Femur (tissue), 1 donor: ENCODE measurements at places on chromosomes 6 and 20.

DNA sequence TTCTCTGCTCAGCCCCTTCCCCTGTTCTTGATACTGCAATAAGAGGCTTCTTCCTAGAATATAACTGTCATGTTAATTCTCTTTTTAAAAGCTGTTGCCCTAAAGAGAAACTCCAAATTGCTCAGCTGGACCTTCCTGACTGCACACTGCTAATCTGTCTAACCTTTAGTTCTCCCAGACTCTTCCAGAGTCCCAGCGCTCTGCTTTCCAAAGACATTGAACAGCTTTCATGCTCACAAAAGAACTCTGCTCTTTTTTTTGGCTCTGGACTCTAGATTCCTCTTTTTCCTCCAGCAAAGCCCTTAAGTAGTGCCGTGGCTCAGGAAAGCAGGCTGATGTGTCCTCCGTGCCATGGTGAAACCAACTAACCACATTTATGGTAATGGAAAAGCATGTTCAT lies 356.6 kb upstream of the RSPO3 start:
- DNase-seq: no peak

GRCh38 chr6:39416026-39416425 lies 93.5 kb upstream of the KCNK16 start:
- no peak for DNase-seq

GRCh38 chr20:60034231-60035110 lies 76.2 kb downstream of the CDH26 start:
- DNase-seq: no peak

DNA sequence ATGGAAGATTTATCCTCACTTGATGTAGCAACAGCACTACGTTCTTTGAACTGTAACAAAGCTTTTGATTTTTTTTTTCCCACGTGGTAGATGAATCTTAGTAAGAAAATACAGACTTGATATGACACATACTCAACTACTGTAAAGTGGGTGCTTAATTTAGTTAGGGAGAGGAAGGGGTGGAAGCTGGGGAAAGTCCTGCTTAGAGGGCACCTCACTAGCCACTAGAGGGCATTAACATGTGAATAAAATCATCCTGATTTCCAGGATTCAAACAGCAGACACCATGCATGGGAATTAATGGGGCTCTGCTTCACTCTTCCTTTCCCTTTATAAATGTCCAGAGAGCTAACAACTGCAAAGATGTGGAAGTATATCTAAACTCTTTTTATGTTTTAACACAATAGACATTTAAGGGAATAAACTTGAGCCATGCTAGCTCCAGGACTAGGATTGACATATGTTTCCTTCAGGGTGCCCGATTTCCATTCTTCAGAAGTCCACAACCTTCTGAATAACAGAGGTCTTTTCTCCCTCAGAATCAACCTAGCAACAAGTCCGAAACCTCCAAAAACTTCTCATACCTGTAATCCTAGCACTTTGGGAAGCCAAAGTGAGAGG lies 250.1 kb downstream of the ATXN1 start:
- no peak for DNase-seq

- no peak for DNase-seq
These were observed 287.3 kb downstream of the ZNF217 start for GRCh38 chr20:53306192-53306805.

GRCh38 chr6:5030596-5031136 lies 26.8 kb upstream of the RPP40 start:
- peak; percentile 87 for DNase-seq

GRCh38 chr20:22807646-22808244 lies 223.4 kb upstream of the FOXA2 start:
- no peak for DNase-seq

DNA sequence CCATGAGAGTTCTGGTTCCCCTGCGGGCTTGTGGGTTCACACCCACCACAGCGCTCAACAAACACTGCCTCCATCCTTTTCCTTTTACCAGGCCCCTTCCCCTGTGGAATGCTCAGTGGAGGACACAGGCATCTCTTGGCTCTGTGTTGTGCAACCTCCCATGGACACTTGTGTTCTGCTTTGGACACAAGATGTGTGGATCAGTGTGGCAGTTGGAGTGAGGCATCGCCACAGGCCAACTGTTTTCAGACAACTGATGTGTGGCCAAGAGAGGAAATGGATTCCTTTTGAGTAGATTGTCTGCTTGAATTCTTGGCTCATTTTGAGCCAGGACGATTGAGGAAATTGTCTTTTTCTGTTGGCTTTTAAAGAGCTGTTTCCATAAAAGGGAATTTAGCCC lies 26.8 kb downstream of the CST8 start:
- DNase-seq: no peak

DNA sequence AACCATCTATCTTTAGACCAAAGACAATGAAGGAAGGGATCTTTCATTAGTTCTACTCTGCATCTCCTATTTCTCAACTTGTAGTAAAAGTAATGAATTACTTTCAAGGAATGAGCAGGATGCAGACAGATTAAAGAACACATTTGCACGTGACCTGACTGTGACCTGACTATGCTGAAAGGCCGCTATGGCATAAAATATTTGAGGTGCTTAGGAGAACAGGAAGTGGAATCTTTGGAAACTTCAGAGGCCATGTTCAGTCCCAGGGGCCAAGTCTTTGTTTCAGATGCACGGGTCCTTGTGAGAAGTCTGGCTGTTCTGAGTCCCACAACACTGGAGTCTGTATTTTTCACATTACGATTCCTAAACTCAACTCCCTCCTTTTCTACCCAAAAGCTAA lies 41.0 kb downstream of the NINL start:
- no peak for DNase-seq

DNA sequence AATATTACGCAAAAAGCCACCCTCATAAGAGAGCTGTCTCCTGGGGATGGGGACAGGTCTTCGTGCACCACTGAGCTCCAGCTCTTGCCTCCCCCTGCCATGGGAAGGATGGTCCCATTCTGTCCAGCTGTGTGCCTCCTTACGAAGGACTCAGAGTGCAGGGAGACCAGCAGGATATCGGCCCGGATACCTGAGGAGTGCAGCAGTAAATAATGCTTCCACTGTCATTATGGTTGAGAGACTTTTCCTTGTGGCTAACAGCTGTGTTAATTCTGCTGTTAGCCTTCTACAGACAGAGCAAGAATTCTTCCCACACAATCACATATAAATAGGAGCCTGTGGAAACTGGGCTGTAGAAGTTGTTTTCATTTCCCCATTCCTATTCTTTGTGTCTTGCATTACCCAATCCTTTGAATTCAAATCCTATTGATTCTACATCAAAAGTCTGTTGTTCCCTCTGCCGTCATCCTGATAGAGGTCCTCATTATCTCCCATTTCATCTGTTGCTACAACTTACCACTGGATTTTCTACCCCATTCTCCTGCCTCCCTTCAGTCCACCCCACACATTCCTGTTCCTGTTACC lies 364.6 kb upstream of the SOX4 start:
- DNase-seq: no peak

GRCh38 chr6:80340280-80340679 lies 233.8 kb downstream of the BCKDHB start:
- no peak for DNase-seq

DNA sequence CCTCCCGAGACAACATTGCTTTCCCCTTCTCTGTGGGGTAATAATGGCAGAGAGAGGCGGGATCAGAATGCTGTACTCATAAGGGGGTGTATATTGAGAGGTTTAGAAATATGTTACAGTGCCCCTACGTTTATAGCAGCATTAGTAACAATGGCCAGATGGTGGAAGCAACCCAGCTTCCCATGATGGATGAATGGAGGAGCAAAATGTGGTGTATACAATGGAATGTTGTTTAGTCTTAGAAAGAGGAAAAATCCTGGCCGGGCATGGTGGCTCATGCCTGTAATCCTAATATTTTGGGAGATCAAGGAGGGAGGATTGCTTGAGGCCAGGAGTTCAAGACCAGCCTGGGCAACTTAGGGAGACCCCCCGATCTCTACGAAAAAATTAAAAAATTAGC lies 12.9 kb downstream of the BANF2 start:
- DNase-seq: no peak

GRCh38 chr6:72661411-72661810 lies 39.5 kb downstream of the KCNQ5 start:
- no peak for DNase-seq

GRCh38 chr6:162478192-162478671 lies 249.3 kb downstream of the PRKN start:
- DNase-seq: no peak

DNA sequence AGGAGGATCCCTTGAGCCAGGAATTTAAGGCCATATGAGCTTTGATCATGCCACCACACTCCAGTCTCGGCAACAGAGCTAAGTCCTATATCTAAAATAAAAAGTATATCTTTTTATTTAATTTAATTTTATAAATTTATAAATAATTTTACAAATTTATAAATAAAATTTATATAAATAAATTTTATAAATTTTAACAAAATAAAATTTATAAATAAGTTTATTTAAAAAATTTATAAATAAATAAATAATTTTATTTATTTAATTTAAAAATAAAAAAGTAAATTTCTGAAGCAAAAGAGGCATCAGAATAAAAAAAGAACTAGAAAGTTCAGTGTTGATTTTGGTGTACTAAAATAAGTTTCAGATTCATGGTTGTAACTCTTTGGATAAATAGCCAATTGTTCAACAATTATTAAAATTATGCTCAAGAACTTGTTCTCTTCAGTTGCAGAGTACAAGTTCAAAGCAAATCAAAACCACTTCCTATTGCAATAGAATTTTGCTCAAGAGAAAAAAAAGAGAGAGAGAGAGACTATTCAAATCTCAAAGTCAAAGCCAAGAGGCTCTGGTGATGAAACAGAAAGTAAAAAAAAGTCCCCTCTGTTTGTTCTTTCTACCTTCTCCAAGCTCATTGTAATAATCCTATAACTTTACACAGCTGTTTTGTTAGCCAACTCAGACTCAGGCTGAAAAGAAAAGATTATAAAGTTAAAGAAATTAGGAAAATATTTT lies 547.5 kb upstream of the ADGRB3 start:
- DNase-seq: no peak

DNA sequence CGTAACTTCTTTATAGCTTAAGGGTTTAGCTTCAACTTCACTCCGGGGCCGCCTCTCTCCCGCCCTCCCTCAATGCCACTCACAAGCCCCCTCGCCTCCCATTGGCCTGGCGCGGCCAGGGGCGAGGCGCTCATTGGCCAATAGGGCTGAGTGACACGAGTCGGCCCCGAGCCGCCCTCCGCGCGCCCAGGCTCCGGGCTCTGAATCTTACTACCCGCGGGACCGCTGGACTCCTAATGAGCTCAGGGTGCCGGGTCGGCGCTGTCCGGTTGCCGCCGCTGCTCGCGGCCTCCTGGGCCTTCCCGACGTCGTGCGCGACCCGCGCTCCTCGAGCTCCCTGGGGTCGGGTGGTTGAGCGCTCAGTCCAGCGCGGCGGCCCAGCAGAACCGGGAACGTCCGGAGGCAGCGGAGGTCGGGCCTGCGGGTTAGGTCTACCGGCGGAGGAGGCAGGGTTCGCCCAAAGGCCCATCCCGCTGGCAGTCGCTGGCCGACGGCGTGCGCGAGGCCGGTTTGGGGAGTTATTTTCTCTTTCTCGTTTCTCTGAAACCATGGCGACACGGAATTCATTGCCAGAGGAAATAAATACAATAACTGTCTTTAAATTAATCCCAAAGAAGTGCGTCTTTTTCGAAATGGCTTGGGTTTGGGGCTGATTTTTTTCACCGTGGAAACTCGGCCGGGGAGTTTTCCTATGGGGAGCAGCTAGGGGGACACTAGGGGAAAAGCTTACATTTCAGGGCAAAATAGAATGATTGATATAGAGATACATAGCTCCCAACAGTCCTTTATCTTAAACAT lies at the start of gene SIM1:
Gene SIM1, minus strand, starts transcription at position 19 of the 798 bp plus-strand sequence. CDS start 1,453 bp downstream, outside the sequence.
- peak; percentile 92 for DNase-seq

- DNase-seq: peak; percentile 51
These were observed 136.6 kb downstream of the COL9A1 start for GRCh38 chr6:70166088-70166958.

DNA sequence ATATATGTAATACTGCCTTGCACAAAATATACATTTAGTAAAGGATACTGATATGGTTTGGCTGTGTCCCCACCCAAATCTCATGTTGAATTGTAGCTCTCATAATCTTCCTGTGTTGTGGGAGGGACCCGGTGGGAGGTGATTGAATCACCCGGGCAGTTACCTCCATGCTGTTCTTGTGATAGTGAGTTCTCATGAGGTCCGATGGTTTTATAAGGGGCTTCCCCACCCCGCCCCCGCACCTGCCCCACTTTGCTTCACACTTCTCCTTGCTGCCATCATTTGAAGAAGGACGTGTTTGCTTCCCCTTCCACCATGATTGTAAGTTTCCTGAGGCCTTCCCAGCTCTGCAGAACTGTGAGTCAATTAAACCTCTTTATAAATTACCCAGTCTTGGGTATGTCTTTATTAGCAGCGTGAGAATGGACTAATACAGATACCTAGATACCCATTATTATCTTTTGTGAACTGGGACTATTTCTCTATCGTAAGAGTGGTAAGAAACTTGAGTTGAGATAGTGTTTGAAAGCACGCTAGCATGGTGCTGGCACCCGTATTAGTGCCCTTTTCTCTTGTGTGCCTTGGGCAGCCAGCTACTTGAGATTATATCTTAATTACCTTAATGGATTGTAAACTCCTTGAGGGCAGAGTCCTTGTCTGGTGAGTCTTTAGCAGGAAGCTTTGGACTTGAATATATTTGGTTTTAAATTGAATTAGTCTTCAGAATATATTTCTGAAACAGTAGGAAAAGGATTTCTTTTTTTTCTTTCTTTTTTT lies 25.6 kb downstream of the TOP1 start:
- no peak for DNase-seq
